GM06990 (cell line): ENCODE measurements at places on chromosomes 1 and 21.

GRCh38 chr1:218156595-218156994 is 128.5 kb upstream of the RRP15 start:
- DNase-seq: no peak

DNA sequence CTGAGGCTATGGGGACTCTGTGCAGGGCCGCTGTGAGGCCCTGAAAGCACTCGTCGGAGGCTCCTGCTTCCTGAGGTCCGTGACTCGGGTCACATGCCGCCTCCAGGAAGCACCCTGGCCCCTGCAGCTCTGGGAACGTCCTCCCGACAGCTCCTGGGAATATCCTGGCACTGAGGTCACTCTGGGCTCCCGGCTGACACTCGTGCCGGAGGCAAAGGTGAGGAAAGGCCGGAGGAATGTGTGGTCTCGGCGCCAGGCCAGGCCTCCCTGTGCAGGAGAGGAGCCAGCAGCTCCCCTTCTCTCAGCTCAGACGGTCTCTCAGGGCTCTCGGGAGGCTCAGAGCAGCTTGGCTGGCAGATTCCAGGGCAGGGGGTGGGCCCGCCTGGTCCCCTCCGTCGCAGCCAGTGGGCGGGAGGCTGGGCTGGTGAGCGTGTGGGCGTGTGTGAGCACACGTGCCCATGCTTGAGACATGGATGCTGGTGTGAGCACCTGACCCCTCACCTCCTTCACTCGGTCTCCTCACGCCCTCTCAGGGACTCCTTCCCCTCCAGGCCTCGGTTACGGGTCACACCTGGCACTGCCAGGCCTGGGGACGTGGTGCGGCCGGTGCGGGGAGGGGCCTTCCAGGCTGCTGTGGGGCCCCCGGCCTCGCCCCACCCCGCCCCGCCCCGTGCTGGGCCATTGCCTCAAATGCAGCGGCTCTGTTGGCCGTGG is 5.5 kb upstream of the RNF223 start:
- peak; percentile 59 for DNase-seq

DNA sequence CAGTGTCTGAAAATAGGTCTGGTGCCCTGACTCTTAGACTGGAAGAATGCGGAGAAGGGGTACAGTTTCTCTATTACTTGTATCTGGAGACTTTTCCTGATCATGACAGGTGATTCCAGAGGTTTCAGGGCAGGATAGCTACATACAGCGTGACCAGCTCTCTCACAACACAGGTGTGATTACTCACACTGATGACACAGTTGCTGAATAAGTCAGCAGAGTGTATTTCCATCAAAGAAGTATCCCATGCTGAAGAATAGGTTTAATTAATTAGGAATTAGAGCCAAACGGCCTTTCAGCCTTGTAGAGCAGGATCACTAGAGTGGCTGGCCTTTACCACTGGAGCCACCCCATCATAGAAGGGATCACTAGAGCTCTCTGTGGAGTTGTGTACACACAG is 298.6 kb downstream of the LMX1A start:
- DNase-seq: no peak

GRCh38 chr1:226186124-226187018 is at the start of gene ACBD3:
Gene ACBD3, minus strand, starts transcription at chr1:226186741. Its CDS starts 66 bp downstream, at chr1:226186675.
- DNase-seq: peak; percentile 85

- DNase-seq: no peak
These were observed 10.7 kb downstream of the FMOD start for GRCh38 chr1:203340112-203340790.

DNA sequence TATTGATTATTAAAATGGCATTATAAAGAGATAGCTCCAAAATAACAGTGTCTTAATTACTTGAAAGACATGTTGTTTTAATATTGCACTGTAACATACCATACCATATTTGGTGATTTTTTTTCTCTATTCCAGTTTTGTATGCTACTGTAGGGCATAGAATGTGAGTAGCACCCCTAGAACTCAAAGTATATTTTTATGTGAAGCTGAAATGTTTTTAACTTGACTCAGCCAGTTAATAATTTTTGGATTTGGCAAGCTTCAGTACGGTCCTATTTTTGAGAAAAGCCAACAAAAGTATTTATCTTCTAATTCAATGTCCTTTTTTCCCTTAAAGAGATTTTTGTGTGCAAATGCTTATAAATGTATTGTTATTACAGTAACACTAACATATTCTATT is 593.8 kb downstream of the USP25 start:
- no peak for DNase-seq

GRCh38 chr1:170296642-170297041 is 150.9 kb downstream of the NTMT2 start:
- DNase-seq: no peak

DNA sequence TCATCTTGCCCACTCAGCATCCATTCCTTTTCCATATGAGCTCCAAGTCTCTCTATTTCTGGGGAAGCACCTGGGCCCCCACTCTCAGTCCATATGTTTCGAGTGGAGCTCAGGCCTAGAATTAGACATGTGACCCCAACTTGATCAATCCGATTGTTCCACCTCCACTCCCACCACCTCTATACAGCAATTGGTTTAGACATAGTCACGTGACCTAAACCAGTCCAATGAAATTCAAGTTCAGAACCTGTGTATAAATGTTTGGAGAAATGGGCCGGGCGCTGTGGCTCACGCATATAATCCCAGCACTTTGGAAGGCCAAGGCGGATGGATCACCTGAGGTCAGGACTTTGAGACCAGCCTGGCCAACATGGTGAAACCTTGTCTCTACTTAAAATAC is 29.6 kb upstream of the CLIC4 start:
- DNase-seq: no peak

DNA sequence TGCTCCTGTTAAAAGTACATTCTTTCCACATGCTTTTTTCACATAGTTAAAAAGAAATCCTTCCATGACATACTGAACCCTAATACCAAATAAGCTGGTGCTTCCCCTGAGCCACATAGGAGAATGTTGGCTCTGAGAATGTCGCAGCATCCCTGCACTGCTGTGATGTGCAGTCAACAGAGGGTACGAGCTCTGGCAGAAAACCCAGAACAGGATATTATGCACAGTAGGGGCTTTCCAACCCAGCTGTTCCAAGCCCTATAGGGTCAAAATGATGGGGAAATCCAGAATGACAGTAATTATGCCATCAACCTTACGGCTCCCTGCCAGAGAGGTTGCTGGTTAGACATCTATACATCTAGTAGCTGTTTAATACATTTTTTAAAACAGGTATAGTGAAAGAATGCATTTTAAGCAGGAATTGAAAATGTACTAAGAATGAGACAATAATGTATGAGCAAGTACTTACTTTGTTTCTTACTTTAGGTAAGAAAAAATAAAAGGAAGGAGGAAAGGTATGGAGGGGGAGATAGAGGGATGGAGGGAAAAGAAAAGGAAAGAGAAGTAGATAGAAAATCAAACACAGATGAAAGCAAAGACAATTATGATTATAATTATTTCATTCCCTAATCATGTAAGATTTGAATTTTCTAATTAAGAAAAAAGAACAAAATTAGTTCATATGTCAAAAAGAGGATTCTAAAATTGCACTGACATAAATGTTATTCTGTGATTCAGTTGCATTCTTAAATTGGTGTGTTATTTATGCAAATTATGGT is 126.0 kb downstream of the NR5A2 start:
- DNase-seq: no peak

GRCh38 chr1:17521946-17522612 is 17.4 kb upstream of the ARHGEF10L start:
- DNase-seq: no peak

- DNase-seq: no peak
These were observed 396.0 kb upstream of the DAB1 start for GRCh38 chr1:57819893-57820292.
